ENCODE measurements at places on chromosomes 7 and 10.

GRCh38 chr10:17665747-17666146 lies 21.8 kb downstream of the STAM start:
- peak; percentile 94 for DNase-seq

GRCh38 chr10:133090101-133090500 lies 2.4 kb downstream of the ADGRA1 start:
- DNase-seq: no peak

- DNase-seq: no peak
Observed at GRCh38 chr7:99624484-99624883, 7.7 kb downstream of the ZSCAN25 start.

- DNase-seq: no peak
Observed at GRCh38 chr7:12964836-12965235, 277.4 kb downstream of the ARL4A start.

DNA sequence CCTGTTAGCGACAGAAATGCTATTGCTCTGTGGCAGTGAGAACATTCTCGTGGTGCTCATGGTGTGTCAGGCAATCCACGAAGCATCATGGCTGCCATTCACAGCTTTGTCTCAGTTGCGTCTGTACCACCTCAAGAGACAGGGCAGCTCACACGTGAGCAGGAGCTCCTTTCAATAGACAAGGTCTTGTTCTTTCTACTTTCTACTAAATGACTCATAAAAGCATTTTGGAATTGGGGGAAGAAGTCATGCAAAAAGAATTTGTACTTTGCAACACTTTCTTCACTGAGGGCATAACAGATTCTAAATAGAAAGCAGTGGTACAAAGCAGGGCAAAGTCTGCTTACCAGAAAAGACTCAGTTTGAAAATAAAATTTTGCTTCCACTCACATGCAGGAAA lies 638.5 kb downstream of the PHTF2 start:
- DNase-seq: peak; percentile 78

GRCh38 chr7:35004531-35005095 lies 32.7 kb downstream of the DPY19L1 start:
- peak; percentile 20 for DNase-seq

DNA sequence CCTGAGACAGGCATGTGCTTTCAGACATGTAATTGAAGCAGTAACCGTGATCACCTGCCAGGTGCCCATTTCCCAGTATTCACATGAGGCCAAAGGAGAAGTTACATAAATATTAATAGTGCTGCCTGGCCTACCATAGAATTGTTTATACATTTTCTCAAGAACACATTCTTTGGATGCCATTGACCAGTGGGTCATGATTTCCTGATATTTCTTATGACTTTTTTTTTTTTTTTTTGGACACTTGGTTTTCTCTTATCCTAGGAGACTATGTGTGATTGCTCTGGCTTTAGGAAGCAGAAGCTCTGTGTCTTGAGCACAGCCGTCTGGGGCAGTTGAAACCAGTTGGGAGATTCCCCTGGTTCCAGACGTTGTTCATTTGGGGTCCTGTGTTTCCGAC lies 143.9 kb upstream of the NPS start:
- peak; percentile 61 for DNase-seq

DNA sequence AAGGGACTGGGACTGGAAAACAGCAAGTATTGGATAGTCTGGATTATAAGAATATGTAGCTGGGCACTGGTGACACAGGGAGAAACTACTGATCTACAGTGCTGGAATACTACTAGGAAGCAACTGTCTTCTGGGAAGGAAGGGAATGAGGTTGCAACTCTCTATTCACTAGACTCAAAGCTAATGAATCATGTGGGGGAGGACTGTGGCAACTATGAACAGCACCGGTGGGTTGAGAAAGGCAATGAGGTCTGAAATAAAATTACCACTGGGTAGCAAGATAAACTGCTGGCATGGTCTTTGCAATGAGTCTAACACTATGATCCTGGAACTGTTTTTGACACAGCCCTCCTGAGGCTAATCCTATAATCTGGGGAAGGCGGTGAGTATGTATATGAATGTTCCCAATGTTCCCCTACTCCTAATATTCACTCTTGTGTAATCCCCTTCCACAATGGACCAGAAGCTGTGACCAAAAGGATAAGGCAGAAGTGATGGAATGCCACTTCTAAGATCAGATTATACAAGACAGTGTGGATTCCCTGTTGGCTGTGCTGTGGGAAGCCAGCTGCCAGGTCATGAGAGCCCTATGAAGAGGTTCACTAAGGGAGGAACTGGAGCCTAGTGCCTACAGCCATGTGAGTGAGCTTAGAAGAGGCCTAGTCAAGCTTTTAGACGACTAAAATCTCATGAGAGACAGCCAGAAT lies 101.3 kb upstream of the DNAJB12 start:
- peak; percentile 57 for DNase-seq

DNA sequence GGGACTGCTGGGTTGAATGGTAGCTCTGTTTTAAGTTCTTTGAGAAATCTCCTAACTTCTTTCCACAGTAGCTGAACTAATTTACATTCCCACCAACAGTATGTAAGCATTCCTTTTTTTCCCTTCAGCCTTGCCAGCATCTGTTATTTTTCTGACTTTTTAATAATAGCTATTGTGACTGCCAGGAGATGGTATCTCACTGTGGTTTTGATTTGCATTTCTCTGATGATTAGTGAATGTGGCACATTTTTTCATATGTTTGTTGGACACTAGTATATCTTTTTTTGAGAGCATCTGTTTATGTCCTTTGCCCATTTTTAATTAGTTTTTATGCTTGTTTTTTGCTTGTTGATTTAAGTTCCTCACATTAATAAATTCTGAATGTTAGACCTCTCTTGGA lies 990.8 kb downstream of the GATA3 start:
- no peak for DNase-seq

DNA sequence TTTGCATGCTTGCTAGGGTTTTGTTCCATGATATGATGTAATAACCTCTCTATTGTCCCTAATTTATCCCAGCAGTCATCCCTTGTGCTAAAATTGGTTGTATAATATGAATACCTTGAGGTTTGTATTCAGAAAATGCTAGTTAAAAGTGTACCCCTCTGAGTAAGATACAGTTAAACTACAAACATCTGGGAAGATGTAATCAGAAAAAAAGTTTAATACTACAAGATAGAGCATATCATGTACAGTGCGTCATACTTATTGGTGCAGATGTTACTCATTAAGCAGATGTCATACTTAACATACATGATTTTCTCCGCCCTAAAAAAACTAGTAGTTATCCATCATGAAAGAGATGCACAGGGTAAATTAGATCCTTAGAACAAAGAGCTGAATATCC lies 336.1 kb upstream of the KCND2 start:
- peak; percentile 43 for DNase-seq

GRCh38 chr7:124893140-124893827 lies 36.3 kb downstream of the POT1 start:
- DNase-seq: no peak

DNA sequence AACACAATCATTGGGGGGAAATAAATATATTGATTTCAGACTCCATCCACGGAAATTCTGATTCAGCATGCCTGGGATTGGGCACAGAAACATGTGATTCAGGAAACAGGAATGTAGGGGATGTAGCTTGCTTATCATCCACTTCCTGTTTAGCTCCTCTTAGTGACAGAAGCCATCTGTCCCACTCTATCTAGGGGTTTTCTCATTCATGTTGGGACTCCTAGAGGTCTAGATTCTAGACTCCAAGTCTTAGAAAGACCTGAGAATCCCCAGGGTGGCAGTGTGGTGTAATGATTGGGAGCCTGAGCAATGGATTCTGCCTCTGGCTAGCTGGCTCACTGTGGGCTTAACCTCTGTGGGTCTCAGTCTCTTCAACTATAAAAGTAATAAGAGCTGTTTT lies 67.9 kb downstream of the CDK1 start:
- peak; percentile 57 for DNase-seq

GRCh38 chr7:537911-538634 lies 18.4 kb upstream of the PDGFA start:
- DNase-seq: peak; percentile 91

- DNase-seq: peak; percentile 31
Observed at GRCh38 chr7:2785071-2785500, 59.0 kb downstream of the GNA12 start.

DNA sequence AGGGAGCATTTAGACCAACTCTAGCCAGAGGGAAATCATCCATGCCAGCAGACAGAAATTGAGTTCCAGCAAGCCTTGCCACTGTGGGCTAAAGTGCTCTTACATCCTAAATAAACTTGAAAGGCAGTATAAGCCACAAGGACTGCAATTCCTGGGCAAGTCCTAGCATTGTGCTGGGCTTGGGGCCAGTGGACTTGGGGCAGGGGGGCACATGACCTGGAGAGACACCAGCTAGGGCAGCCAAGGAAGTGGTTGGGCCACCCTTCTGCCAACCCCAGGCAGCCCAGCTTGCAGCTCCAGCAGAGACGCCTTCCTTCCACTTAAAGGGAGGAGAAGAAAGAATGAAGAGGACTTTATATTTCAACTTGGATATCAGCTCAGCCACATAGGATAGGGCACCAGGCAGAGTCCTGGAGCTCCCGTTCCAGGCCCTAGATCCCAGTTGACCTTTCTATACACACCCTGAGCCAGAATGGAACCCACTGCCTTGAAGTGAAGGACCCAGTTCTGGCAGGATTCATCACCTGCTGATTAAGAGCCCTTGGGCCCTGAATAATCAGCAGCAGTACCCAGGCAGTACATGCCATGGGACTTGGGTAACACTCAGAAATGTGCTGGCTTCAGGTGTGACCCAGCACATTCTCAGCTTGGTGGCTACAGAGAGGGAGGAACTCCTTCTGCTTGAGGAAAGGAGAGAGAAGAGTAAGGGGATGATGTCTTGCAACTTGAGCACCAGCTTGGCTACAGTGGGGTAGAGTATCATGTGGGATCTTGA lies 153.0 kb downstream of the GNAI1 start:
- DNase-seq: no peak

- peak; percentile 55 for DNase-seq
Observed at GRCh38 chr7:37901890-37902524, 14.6 kb downstream of the SFRP4 start.

Measured in GM23248 (cell line).